Daoy (cell line): ENCODE measurements at places on chromosomes 12 and 14.

DNA sequence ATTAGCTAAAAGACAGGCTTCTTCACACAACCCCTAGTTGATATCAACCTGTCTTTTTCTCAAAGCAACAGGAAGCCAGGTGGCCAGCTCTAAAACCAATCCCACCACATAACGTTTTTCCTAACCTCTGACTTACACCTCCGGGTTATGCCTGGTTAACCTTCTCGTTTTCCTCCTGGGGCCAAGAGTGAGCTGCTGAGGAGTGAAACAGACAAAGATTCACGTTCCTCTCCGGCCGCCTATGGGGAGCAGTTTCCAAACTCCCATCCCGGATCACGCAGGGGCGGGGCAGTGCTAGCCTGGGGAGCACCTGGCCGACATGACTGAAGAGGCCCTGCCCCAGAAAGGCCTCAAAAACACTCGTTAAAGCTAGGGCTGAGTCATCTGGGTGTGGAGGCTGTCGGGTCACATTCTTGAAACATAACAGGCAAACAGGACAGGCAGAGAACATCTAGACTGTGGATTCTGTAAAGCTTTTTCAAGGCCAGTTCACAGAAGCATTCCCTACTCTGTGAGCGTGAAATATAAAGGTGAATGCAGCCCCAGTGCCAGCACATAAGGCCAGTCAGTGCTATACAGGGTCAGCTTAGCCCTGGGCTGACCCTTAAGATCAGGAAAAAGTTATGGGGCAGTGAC is 25.9 kb upstream of the LGALS3 start:
- peak; percentile 95 for DNase-seq

DNA sequence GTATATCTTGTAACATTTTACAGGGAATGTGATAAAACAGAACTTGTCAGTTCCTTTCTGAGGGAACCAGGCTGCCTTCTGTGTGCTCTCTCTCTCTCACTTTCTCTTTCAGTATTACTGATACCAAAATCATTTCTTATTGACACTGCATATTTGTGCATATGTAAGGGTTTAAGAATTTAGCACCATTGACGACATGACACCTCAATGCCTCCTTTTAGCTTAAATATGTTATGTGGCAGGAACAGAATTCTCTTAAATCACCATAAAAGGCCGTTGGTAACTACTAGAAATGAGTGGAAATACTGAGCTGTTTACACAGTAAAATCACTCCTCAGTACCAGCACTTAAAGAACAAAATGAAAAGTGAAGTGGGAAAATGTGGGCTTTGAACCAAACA is 457.7 kb upstream of the SYT1 start:
- DNase-seq, result no peak

DNA sequence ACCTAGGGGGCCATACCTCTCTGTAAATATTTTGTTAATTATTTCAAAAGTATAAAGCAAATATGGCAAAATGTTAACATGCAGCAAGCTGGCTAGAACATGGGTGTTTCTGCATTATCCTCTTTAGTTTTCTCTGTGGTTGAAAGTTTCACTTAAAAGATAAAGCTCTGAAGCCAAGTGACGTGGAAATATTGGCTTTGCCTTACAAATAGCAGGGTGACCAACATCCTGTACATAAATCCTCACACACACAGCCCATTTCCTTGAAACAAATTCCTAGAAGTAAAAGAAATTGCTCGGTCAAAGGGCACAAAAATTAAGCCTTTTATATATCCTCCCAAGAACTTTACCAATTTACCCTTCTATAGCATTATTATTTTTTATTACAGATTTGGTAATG is 10.6 kb upstream of the VWF start:
- no peak for DNase-seq

GRCh38 chr14:92750994-92751400 is 2.6 kb upstream of the LGMN start:
- no peak for DNase-seq

GRCh38 chr12:127660961-127661360 is 606.0 kb upstream of the TMEM132C start:
- DNase-seq, result no peak

GRCh38 chr12:90515199-90516175 is 439.5 kb downstream of the CCER1 start:
- no peak for DNase-seq

GRCh38 chr14:57085801-57086200 is 182.9 kb downstream of the EXOC5 start:
- no peak for DNase-seq

GRCh38 chr12:68749443-68749842 is 3.5 kb downstream of the SLC35E3 start:
- no peak for DNase-seq

DNA sequence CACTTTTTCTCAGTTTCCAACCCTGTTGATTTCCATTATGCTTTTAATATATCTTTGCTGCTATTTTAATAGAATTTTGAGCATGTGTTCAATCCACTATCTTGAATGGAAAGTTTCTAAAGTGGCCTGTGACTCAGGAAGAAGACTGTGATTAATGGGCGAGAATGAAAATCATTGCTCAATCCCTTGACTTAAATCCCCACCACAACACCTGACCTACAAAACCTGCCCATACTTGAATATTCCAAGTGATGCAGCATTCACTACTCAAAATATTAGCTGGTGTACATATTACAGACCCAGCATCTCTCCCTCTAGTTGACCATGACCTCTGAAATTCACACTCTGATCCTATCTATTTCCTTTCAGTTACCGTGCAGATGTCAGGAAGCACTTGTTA is 1.3 kb upstream of the OAS3 start:
- no peak for DNase-seq

DNA sequence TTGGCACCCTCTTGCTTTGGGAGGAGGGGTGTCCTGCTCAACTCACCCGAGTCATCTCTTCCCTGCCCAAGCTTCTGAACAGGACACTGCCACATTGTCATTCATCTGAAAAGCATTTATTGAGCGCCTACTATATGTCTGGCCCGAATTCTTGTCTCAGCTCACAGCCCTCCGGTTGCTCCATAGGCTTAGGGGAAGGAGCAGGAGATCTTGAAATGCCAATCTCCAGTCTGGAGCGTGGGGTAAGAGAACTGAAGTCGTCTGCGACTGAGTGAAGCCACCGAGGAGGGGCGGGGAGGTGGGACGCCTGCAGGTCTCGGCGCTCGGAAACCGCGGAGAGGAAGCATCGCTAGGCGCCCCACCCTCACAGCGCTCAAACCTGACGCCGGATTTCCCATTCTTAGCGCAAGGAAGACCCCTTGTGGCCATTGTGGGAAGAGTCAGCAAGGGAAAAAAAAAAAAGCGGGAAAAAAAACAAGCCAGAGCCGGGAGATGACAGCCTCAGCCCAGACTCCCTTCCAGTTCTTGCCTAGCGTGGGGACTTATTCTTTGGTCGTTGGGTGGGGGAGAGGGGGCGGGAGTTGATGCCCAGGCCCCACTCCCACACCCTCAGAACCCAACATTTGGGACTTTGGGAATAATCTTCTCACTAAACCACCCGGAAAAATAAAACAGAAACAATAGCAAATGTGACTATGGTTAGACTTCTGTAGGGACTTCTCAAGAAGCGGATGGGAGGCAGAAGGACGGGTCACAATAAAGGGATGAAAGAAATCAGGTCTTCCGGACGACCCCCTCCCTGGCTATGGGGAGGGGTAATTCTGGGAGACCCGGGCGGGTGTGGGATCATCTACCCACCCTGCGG is 28.2 kb upstream of the SMUG1 start:
- DNase-seq, result peak; percentile 92
